ENCODE measurements at places on chromosomes 4 and X.

DNA sequence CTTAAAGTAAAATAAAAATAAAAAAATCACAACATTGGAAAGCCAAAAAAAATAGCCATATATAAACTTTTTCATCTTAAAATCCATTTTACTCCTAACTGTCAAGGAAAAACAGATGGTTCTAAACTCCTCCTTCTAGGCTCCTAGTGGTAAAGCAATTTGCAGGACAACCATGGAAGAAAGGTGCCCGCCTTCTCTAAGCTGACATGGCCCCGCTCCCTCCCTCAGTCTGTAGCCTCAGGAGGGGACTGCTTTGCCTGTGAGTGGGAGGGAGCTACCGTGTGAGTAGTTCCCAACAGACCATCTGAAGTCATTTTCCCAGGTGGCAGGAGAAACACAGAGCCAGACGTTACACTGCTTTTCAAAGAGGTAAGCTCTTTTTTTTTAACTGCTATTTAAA lies 336.2 kb upstream of the FAT1 start:
- H3K27ac ChIP-seq = no peak overlapping the region
- no peak for DNase-seq
- H3K4me1 ChIP-seq = peaks cover 6% of the 10 kb centered on the region
- no peaks in the 10 kb centered on the region for H3K36me3 ChIP-seq
- no peak overlapping the region for H3K4me3 ChIP-seq

DNA sequence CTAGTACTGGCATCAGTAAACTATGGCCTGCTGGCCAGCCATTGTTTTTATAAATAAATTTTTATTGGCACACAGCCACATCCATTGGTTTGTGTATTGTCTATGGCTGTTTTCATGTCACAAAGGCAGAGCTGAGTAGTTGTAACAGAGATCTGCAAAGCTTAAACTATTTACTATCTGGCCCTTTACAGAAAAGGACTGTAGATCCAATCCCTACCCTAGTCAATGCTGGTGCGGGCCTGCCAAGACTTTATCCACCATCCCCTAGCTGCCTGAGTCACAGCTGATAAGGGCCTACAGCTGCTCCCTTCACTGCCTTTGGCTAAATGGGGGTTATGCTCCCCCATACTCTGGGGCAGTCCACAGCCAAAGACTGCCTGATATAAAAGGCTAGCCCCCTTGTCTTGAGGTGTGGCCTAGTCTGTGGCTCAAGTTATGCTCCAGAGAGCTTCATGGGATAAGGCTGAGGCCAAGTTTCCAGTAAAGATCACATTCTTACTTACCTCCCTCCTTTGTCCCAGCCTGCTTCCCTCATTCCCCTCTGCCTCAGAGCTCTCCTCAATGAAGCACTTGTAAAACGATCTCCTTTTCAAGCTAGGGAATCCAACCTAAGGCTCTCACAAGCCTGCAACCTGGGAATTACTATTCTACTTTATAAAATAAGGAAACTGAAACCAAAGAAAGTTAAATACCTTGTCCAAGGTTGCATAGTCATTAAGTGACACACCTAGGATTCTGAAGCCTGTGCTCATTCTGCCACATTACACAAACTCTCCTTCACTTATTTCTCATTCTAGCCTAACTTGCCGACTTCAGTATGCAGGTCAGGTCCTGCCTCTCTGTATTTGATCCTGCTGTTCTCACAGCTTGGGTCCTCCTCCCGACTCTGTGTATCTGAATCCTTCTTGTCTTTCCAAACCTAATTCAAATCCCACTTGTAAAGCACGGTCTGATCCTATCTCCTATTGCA lies 20.7 kb downstream of the ACE2 start:
- peaks cover 7% of the 10 kb centered on the region for H3K27me3 ChIP-seq
- H3K4me3 ChIP-seq = no peak overlapping the region
- no peak overlapping the region for H3K27ac ChIP-seq
- H3K4me1 ChIP-seq = no peaks in the 10 kb centered on the region
- DNase-seq = no peak

DNA sequence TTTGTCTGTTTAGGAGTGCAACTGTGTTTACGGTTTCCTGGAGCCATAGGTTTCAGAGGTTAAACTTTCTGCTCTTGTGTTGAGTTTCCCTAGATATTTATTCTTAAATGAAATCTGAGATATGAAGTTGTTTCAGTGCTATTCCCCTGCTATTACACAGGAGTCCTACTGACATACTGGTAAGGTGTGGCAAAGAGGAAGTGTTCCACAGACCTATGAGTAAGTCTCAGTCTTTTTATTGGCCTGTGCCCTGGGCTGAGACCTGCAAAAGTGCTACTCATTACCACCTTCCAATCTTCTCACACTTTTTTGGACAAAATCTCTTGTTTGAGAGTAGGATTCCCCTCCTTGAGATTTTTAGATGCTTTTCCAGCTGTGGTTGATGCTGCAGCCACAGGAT lies 35.6 kb upstream of the MAGEA8 start:
- H3K4me1 ChIP-seq = no peaks in the 10 kb centered on the region
- no peak for DNase-seq
- no peaks in the 10 kb centered on the region for H3K27me3 ChIP-seq
- no peaks in the 10 kb centered on the region for H3K36me3 ChIP-seq
- H3K4me3 ChIP-seq = no peak overlapping the region

DNA sequence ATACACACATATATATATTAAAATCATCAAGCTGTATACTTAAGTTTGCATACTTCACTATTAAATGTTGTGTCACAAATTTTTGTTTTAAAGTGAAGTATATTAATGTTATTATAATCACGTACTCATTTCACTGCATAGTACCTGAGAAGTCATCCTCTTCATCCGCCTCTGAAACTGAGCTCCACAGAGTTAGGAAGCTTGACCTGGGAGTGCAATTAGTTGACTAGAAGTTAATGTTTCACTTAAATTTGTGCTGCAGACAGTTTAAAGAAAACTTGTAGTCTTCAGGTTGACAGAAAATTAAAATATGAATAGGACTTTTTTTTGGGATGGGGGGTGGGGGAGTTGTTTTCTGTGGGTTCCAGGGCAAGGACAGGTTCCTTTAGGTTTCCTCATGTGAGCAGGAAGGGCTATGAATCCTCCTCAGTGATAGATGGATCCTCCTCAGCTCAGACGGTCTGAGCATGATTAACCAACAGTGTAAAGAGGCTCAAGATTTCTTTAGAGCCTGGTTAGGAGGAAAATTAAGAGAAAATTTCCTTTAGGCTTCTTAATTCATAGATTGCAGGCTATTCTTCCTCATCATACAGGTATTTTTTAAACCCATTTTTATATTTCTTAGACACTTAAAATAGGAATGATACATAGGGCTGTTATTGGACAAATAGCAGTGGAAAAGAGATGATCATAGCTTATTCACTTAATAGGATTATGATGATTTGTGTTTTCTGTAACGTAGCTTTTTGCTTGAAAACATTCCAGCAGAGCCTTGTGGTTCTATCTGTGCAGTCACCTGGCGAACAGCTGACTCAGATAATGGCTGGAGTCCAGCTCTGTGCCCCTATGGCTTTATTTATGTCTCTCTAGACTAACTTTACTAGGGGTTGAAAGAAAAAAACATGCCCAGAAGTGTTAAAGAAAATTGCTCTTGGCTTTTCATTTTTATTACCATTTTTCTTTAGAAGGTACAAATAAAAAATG lies 102.7 kb downstream of the SLC4A4 start:
- no peak for DNase-seq
- peaks cover 8% of the 10 kb centered on the region for H3K27me3 ChIP-seq
- no peak overlapping the region for H3K27ac ChIP-seq
- no peaks in the 10 kb centered on the region for H3K36me3 ChIP-seq

DNA sequence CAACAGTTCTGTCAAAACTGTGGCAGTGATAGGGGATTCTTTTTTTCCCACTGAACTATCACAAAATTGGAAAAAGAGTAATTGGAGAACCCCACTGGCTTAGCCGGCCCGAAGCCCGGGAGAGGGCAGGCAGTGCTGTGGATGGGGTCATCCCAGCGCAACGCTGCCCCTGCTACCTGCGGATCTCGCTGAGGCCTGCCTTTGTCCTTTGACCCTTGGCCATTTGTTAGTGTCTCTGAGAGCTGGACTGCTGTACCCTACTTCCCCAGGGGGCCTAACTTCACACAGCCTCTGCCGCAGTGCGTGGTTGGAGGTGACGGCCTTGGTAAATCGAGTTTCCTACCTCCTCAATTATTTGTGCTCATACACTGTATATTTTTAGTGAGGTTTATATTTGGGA lies 43.0 kb upstream of the MSANTD1 start:
- H3K4me3 ChIP-seq = no peak overlapping the region
- no peaks in the 10 kb centered on the region for H3K27me3 ChIP-seq
- H3K36me3 ChIP-seq = peaks cover 44% of the 10 kb centered on the region
- H3K27ac ChIP-seq = no peak overlapping the region
- DNase-seq = no peak

DNA sequence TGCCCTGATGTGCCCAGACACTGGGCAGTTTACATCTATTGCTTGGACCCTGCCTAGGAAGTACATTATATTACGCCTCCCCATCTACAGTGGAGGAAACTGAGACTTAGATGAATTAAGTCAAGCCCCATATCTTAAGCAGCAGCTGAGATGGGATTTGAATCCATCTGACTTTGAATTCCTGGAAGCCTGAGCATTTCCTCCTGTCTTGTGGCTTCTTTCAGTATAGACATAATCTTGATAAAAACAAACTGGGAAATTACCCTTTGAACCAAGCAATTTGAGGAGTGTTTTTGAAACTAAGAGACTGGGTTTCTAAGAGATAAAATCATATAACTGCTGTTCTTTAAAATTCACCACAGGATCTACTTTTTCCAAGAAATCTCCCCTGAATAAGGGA lies 18.6 kb downstream of the LIMCH1 start:
- no peak overlapping the region for H3K4me3 ChIP-seq
- H3K27me3 ChIP-seq = peaks cover 33% of the 10 kb centered on the region
- no peak for DNase-seq
- H3K36me3 ChIP-seq = no peaks in the 10 kb centered on the region

DNA sequence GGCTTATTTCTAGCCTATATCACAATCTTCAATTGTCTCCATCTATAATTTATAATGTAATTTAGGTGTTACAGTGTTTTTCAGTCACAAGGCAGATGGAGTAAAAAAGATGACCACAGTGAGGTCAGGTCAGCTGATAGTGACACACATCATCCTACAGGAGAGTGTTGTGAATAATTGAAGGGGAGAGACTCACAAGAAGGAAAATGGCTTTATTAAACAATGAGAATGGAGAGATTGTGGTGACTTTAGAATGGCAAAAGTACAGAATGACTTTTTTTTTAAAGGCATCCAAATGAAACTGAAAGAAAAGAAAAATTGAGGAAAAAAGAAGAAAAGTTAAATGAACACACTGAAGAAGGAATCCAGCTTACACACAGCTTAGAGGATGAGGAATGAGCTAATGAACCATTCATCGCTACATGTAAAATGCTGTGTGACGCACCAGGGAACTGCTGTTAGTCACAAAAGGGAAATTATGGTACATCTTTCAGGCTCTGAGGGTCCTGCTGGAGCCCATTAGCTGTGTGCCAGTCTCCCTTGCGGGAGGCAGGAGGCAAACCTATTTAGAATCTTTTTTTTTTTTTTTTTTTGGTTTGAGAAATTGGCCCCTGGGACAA lies 56.6 kb downstream of the SPRY1 start:
- DNase-seq = no peak
- H3K27me3 ChIP-seq = no peaks in the 10 kb centered on the region
- H3K4me1 ChIP-seq = peaks cover 17% of the 10 kb centered on the region
- no peak overlapping the region for H3K27ac ChIP-seq
- H3K36me3 ChIP-seq = no peaks in the 10 kb centered on the region

Measured in osteocyte (in vitro differentiated cells).